Activated T-cell treated with anti-CD3 and anti-CD28 coated beads, Interleukin-2, amount 50 U/mL, for 24 hours (primary cell): ENCODE measurements at places on chromosomes 1 and 21.

GRCh38 chr1:178284058-178284457 is 190.2 kb downstream of the RASAL2 start:
- no peak overlapping the region for H3K27ac ChIP-seq
- H3K4me3 ChIP-seq, result no peak overlapping the region
- H3K27me3 ChIP-seq, result no peaks in the 10 kb centered on the region
- no peaks in the 10 kb centered on the region for H3K36me3 ChIP-seq

DNA sequence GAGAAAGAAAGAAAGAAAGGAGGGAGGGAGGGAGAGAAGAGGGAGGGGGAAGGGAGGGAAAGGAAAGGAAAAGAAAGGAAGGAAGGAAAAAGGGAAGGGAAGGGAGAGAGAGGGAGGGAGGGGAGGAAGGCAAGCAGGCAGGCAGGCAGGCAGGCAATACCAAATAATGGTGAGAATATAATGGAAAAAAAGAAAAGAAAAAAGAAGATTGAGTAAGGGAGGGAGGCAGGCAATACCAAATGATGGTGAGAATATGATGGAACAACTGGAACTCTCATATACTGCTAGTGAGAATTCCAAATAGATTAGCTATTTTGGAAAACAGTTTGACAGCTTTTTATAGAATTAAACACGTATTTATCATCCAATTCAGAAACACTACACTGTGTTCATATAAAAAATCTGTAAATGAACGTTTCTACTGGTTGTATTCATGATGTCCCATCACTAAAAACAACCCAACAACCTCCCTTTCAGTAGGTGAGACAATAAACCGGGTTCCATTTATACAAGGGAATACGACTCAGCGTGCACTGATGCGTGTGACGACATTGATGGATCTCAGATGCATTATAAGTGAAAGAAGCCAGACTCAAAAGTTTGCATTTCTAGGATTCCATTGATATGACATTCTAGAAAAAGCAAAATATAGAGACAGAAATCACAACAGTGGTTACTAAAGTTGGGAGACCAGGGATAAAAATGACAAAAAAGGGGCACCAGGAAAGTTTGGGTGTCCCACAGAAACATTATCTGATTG is 226.4 kb downstream of the DSCAM start:
- H3K36me3 ChIP-seq, result no peaks in the 10 kb centered on the region
- no peaks in the 10 kb centered on the region for H3K27me3 ChIP-seq
- no peak for DNase-seq
- no peak overlapping the region for H3K4me3 ChIP-seq

DNA sequence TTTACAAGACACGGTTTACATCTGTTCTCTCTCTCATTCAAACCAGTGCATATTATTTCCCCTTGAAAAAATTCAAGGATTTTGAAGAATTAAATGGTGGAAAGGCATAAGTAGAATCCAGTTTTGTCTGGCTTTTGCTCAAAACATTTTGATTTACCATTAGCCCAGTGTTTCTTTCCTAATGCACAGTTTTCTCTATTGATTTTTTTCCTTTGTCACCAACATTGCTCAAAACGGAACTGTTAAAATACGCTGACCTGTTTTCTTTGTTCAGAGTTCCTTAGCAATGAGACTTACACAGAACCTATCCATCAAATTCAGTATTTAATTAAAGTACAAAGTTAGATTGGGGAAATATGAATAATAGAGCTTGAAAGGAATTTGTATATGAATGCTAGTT is 162.4 kb downstream of the S1PR1 start:
- no peaks in the 10 kb centered on the region for H3K27me3 ChIP-seq
- H3K4me1 ChIP-seq, result no peaks in the 10 kb centered on the region
- H3K4me3 ChIP-seq, result no peak overlapping the region
- no peak for DNase-seq
- H3K36me3 ChIP-seq, result no peaks in the 10 kb centered on the region
- no peak overlapping the region for H3K27ac ChIP-seq

GRCh38 chr1:200965111-200965805 is 58.3 kb downstream of the KIF21B start:
- no peaks in the 10 kb centered on the region for H3K27me3 ChIP-seq
- peaks cover 11% of the 10 kb centered on the region for H3K36me3 ChIP-seq
- no peak for DNase-seq
- H3K27ac ChIP-seq, result no peak overlapping the region

- H3K36me3 ChIP-seq, result no peaks in the 10 kb centered on the region
- H3K4me1 ChIP-seq, result peaks cover 9% of the 10 kb centered on the region
- DNase-seq, result no peak
- H3K27me3 ChIP-seq, result peaks cover 82% of the 10 kb centered on the region
- H3K27ac ChIP-seq, result no peak overlapping the region
These were observed 11.8 kb downstream of the NHLH2 start for GRCh38 chr1:115829023-115829674.

DNA sequence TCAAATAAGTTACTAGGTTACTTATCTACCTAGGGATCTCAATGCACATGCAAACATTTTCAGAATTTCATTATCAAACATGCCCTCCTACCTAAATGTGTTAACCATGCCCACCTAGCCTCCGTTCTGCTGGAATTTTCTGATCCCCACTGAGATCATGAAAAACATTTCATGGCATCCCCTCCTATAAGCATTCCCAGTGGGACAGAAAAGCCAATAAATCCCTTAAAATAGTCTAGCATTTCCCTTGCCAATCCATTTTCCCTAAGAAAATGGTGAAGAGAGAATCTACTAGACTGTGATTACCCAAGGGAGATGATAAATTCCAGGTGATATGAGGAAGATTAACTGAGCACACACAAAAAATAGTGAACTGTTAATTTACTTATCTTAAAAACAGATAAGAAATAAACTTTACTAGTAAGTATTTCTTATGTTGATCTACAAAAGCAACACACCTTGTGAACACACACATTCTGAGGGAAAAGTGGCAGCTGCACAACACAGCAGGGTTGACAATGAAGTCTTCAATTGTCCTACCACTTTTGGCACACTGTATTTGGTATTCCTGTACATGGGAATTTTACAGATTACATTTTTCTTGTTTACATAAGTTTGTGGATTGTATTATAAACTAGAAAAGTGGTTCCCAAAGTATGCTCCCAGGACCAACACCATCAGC is 49.6 kb downstream of the ARID4B start:
- DNase-seq, result no peak
- H3K27ac ChIP-seq, result peak overlapping the region; percentile 44
- H3K27me3 ChIP-seq, result no peaks in the 10 kb centered on the region
- peaks cover 11% of the 10 kb centered on the region for H3K36me3 ChIP-seq
- H3K4me3 ChIP-seq, result no peak overlapping the region
- peaks cover 72% of the 10 kb centered on the region for H3K4me1 ChIP-seq

DNA sequence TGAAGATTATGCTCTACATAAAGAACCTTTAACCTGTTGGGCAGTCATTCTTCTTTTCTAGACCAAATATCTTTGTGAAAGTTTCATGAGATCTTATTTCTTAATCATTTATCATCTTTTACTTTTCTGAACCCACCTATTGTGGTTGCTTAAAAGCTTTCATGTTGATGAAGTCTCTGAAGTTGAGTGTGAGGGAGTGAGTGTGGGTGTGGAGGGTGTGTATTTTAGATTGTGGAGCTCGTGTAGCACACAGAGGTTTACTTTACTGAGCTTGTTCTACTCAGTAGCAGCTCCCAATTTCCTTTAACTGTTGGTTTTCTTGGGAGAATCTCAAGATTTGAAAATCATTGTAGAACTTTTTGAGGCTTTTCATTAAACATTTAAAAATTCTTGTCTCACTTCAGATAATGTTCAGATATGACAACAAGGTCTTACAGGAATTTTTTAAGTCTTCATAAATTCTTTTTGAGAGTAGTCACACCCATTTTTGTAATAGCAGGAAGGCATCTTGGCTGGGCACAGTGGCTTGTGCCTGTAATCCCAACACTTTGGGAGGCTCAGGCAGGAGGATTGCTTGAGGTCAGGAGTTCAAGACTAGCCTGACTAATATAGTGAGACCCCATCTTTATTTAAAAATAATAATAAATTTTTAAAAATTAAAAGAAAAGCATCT is 17.0 kb downstream of the SRRM1 start:
- peaks cover 45% of the 10 kb centered on the region for H3K4me1 ChIP-seq
- no peaks in the 10 kb centered on the region for H3K27me3 ChIP-seq
- peak overlapping the region; percentile 81 for H3K27ac ChIP-seq
- no peak overlapping the region for H3K4me3 ChIP-seq

- peaks cover 4% of the 10 kb centered on the region for H3K4me1 ChIP-seq
- no peaks in the 10 kb centered on the region for H3K36me3 ChIP-seq
- peaks cover 95% of the 10 kb centered on the region for H3K27me3 ChIP-seq
- no peak overlapping the region for H3K4me3 ChIP-seq
- DNase-seq, result no peak
- H3K27ac ChIP-seq, result no peak overlapping the region
These were observed 7.9 kb downstream of the HLX start for GRCh38 chr1:220887202-220887519.

GRCh38 chr1:206000641-206001339 is 2.4 kb downstream of the RAB7B start:
- H3K4me1 ChIP-seq, result peaks cover 31% of the 10 kb centered on the region
- peaks cover 16% of the 10 kb centered on the region for H3K27me3 ChIP-seq
- H3K36me3 ChIP-seq, result no peaks in the 10 kb centered on the region
- DNase-seq, result peak; percentile 42

GRCh38 chr21:42363312-42363711 is 3.0 kb downstream of the TFF1 start:
- no peak overlapping the region for H3K4me3 ChIP-seq
- no peaks in the 10 kb centered on the region for H3K36me3 ChIP-seq
- no peak overlapping the region for H3K27ac ChIP-seq
- DNase-seq, result no peak

DNA sequence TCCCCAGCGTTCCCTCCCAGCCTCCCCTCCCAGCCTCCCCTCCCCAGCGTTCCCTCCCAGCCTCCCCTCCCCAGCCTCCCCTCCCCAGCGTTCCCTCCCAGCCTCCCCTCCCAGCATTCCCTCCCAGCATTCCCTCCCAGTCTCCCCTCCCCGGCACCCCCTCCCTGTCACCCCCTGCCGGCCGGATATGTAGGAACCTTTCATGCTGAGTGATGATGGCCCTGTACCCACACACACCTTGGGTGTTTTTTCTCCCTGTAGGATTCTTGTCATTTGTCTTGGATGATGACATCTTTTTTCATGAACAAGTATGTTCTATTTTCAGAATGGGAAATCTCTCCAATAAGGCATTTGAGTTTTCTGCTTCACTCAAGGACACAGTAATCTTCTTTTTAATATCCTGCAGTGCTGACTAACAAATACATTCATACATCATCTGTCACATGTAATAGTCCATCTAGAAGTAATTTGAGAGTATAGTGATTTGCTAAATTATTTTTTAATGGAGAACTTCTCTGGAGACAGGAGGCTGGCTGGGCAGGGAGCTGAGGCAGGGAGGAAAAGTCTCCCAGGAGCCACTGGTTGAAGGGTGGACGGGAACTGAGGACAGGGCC is 19.5 kb downstream of the FTCD start:
- H3K27ac ChIP-seq, result no peak overlapping the region
- no peaks in the 10 kb centered on the region for H3K36me3 ChIP-seq
- no peak overlapping the region for H3K4me3 ChIP-seq
- DNase-seq, result no peak
- peaks cover 3% of the 10 kb centered on the region for H3K27me3 ChIP-seq
- H3K4me1 ChIP-seq, result no peaks in the 10 kb centered on the region

GRCh38 chr1:161486806-161487741 is 18.2 kb upstream of the FCGR2A start:
- no peak overlapping the region for H3K4me3 ChIP-seq
- H3K36me3 ChIP-seq, result no peaks in the 10 kb centered on the region
- no peak for DNase-seq

DNA sequence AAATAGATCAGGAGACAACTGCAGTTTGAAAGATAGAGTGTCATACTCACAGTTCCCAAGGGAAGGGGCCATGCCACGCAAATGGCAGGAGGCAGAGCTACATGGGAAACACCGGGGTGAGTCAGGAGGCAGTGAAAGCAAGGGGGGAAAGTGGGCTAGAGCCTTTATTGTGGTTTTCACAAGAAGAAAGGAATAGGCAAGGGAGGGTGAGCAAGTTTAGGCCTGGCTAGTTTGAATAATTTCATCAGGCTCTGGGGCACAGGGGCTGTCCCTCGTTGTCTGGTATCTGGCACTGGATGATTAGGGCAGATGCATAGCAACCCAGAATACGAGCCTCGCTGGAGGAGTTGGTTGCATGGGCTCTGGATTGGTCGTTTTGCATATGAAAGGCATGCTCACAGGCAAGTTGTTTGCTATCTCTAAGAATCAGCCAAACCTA is 17.0 kb upstream of the ITLN2 start:
- H3K27ac ChIP-seq, result no peak overlapping the region
- H3K4me3 ChIP-seq, result no peak overlapping the region
- peaks cover 9% of the 10 kb centered on the region for H3K27me3 ChIP-seq
- no peak for DNase-seq
- H3K4me1 ChIP-seq, result peaks cover 10% of the 10 kb centered on the region
- no peaks in the 10 kb centered on the region for H3K36me3 ChIP-seq

GRCh38 chr1:109483672-109484518 is at the start of gene ATXN7L2:
ATXN7L2 (plus strand) TSS chr1:109483905; CDS start chr1:109483954, 49 bp downstream.
- DNase-seq, result peak; percentile 93
- peak within 1 kb of the TSS; percentile 97 for H3K4me3 ChIP-seq
- H3K27me3 ChIP-seq, result no peaks in the 10 kb centered on the region

DNA sequence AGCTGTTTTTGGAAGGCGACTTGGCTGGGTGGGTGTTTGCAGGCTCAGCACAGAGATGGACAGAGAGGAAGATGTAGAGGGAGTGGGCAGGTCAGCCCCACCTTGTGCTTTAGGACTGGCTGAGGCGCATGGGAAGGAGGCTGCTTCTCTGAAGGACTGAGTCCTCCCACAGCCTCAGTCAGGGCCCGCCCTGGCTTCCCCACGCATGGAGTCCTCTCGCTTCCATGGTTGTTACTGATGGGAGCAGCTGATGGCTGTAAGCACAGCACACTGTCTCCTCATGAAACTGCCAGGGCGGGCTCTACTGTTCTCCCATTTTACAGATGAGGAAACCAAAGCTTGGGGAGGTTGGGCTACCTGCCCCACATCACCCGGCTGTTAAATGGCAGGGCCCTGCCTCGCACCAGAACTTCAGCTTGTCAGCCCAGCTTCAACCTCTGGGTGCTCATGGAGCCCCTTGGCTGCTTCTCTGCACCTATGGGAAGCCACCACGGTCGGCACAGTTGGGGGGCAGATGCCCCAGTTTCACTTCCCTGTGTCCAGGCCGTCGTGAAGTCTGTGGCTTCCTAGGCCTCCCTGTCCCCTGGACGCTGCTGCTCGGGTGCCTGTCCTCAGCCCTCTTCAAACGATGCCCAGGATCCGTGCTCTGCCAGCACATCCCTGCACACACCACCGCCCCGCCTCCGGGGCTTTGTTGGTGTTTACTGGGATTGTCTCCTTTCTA is 2.4 kb downstream of the TMEM201 start:
- H3K27me3 ChIP-seq, result no peaks in the 10 kb centered on the region
- H3K4me3 ChIP-seq, result peak overlapping the region; percentile 83
- H3K36me3 ChIP-seq, result peaks cover 31% of the 10 kb centered on the region
- DNase-seq, result no peak
- peak overlapping the region; percentile 29 for H3K27ac ChIP-seq
